ENCODE measurements at places on chromosomes 7 and 10.
A peak's percentile ranks its signal among the peaks of the same experiment; 100 is the strongest.

DNA sequence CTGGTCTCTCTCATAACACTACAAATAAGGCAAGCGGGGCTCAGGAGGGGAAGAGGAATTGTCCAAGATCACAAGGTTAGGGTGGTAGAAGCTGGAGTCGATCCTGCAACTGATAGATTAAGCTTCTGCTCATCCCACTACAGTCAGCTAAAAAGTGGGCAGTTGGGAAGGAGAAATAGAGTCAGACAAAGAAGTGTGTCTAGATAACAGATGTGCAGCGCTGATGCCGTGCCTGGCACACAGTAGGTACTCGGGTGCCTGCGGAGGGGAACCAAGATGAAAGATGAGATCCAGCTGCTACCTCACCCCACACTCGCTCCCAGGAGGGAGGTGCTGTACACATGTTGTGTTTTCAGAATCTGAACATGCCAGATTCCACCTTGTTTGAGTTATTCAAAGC is 48.1 kb upstream of the TECTB start:
- no peak for DNase-seq

GRCh38 chr10:101310529-101311184 is 43.3 kb upstream of the BTRC start:
- no peak for DNase-seq

DNA sequence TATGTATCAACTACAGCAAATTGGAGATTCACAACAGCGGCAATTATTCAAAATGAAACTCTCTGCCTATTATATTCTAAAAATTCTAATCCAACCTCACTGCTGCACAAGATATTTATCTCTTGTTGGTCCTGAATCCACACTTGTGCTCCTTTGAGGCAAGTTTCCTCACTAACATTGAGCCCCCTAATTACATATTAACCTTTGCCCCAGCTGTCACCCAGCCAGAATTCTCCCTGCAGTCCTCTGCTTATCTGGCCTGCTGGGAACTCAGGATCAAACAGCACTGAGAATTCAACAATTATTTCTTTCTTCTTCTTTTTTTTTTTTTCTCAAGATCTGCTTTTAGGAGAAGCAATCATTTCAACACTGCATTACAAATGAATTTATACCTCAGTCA is 21.5 kb upstream of the PLAC9 start:
- DNase-seq = no peak

DNA sequence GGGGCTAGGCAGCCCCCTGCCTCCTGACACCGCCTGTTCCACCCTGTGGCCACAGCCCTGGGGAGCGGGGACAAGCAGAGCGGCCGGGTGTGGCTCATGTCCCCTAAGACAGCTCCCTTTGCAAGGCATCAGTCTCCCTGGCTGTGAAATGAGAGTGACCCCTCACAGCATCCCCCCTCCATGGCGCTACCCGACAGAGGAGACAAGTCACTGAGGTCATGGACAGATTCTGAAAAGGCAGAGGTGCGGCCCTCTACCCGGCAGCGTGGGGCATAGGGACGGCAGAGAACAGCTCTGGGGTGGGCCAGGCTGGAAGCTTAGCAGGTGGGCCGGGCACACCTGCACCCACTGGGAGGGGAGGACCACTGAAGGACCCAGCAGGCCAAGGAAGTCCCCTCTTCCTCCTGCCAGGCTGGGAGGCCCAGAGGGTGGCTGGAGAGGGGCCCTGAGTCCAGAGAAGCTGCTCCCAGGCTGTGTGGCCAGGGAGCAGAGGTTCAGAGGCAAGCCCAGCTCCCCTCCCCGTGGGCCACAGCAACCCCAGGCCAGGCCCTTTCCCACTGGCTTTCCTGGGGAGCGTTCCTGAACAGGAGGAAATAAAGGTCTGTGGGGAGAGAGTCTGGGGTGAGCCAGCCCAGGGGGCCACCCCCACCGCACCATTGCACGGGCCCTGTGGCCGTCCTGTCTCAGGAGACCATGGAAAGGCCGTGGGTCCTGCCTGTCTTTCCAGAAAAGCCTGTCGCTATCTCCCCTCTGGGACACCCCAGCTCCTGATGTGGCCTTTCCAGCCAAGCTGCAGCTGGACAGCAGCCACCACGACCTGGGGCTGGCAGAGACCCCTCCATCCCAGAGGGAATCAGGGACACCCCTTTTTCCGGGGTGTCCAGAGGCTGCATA is 1.7 kb downstream of the ADAP1 start:
- no peak for DNase-seq

GRCh38 chr7:2640846-2641316 is 9.1 kb downstream of the TTYH3 start:
- no peak for DNase-seq

GRCh38 chr7:44377681-44378421 is 52.5 kb upstream of the CAMK2B start:
- DNase-seq = no peak

GRCh38 chr10:71429929-71430328 is 33.2 kb downstream of the CDH23 start:
- no peak for DNase-seq

GRCh38 chr10:82409671-82410070 is 534.7 kb downstream of the NRG3 start:
- no peak for DNase-seq

DNA sequence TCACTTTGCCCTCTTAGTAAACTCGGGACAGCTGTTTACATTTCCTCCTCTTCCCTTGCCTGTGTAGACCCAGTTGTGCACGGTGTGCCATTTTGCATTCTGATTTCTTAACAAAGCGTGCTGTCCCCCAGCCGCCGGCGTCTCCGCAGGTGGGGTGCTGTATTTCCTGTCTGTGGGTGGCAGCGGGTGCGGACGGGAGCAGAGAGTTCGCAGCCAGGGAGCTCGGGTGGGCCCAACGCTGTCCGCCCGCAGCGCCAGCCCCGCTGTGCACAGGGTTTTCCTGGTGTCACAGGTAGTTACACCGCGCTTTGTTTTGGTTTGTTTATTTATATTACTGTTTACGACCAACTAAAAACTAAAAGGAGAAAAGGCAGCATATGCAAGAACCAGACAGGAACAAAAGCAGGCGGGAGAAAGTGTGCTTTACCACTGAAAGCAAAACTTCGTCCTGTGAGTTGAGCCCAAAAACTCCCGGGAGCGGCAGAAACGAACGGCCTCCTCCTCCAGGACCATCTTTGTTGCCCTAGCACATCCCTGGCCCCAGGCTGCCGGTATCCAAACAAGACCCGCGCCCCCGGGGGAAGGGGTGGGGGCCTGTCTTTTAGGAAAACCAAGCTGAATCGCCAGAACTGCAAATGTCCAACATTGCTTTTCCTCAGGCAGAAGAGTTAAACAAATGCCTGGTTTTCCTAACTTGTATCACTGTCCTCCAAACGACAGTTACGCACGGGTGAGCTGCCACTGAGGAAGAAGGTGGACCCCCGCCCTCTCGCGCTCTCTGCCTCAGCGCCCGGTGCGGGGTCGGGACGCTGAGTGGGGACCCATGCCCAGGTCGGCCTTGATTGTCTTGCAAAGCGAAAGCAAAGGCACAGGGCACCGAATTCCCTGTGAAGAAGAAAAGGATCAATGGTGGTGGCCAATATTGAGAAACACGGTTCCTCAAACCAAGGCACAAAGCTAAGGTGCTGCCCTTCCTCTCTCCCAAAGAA is 45.9 kb upstream of the DRGX start:
- DNase-seq = no peak

GRCh38 chr10:3709456-3710060 is 75.5 kb downstream of the KLF6 start:
- DNase-seq = no peak

- DNase-seq = no peak
Measured at GRCh38 chr7:143908120-143908519, 6.1 kb upstream of the TCAF1 start.

- no peak for DNase-seq
Measured at GRCh38 chr10:106643473-106643872, 521.0 kb downstream of the SORCS1 start.

DNA sequence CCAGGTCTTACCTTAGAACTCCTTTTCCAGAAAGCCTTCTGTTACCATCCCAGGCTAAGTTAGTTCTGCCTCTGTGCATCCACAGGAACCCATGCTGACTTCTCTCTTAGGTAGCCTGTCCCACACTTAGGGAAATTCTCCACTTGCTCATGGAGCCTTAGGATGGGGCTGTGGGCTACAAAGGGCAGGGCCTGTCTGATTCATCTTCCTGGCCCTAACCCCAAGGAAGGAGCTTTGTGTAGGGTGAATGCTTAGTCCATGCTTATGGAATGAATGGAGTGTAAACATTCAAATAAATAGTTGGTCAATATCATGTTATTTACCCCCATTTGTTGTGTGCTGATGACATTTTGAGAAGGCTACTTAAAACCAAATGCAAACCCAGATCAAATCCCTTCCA is 54.7 kb downstream of the EMX2 start:
- no peak for DNase-seq

DNA sequence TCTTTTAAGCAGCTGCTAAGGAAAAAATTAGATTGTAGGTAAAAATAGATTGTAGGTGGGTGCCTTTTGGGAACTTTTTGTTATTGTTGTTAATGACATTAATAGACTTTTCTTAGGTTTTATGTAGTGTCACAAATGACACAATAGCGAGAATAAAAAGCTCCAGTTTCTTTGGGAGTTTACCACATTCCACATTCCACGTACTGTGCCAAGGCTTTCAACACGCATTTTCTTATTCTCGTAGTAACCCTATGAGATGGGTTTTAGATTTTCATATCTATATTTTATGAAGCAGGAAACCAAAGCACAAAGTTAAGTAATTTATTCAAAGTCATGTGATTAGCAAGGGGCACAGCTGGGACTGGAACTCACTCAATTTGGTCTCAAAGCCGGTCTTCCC is 103.8 kb downstream of the XRCC2 start:
- DNase-seq = no peak

DNA sequence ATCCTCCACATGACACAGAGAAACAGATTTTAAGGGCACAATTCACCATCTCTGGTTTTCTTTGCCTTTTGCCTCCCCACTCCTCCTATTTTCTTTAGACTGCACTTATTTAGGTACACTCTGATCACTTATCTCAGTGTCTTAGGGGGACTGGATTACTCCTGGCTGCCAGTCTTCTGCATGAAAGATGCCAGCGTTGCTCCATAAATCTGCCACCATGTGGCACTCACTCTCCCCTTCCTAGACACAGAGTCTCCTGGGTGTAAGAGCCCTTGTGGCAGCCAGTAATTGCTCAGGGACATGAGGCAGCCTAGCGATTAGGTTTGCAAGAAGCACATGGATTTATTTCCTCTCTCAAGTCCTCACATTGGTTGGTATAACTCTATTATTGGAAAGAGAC is 34.5 kb upstream of the RBM20 start:
- DNase-seq = peak; percentile 44

DNA sequence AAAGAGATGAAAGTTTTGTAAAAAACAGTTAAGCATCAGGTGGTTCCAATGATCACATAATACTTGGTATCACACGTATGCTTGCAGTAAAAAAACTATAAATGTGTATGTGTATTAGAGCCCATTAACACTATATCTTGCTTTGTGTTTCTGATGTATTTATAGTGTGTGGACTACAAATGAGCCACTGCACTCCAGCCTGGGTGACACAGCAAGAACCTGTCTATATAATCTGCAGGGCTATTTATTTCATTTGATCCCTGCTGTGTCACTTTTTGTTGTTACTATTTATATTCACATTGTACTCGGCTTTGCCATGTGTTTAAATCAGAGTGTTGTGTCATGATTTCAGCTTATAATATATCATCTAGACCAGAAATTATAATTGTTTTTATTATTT is 487.8 kb upstream of the TEX47 start:
- no peak for DNase-seq

GRCh38 chr7:79284211-79284610 is 169.3 kb downstream of the MAGI2 start:
- no peak for DNase-seq

GRCh38 chr10:125565046-125565445 is 117.9 kb downstream of the TEX36 start:
- DNase-seq = no peak

DNA sequence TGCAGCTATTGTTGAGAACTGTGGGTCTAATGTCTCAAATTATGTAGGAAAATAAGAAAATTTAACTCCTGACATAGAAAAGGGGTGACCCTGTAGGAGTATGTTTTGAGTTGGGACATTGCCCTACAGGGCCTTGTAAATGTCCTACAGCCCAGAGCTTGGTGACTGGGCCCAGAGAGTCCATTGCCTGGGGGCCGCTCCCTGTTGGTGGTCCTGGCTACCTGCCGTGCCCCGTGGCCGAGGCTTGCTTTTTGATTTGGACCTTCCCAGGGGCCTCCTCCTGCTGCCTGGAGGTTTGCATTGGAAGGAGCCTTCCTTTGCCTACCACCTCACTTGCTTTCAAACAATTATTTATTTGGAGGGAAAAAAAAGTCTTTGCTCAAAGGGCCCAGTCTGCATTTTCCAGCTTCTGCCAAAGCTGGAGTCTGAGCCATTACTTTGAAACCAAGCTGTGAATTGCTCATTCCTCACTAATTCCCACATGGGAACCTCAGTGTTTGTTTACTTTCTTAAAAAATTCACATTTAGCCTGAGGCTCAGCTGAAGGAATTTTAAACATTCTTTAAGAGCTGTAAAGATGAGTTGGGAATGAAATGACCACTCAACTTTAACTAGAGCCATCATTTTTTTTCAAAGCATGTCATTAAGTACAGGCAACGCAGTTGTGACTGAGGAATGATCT is 355.0 kb downstream of the GLRX3 start:
- no peak for DNase-seq

GRCh38 chr7:27154369-27154768 is 2.0 kb upstream of the HOXA3 start:
- DNase-seq = no peak

DNA sequence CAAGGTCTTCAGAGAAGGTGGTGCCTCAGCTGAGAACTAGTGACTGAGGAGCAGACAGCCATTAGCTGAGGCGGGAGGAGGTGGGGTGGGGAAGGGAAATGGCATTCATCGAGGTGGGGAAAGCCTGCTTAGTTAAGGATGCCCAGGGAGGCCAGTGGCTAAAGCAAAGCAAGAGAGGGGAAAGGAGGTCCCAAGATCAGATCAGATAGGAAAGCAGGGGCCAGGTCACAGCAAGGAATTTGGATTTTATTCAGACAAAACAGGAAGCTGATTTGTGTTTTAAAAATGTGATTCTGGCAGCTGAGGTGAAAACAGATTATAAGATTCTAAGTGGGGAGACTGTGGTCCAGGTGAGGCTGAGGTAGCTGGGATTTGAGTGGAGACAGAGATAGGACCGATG is 45.8 kb downstream of the CNNM1 start:
- DNase-seq = no peak

GRCh38 chr10:3750854-3751253 is 34.2 kb downstream of the KLF6 start:
- no peak for DNase-seq

DNA sequence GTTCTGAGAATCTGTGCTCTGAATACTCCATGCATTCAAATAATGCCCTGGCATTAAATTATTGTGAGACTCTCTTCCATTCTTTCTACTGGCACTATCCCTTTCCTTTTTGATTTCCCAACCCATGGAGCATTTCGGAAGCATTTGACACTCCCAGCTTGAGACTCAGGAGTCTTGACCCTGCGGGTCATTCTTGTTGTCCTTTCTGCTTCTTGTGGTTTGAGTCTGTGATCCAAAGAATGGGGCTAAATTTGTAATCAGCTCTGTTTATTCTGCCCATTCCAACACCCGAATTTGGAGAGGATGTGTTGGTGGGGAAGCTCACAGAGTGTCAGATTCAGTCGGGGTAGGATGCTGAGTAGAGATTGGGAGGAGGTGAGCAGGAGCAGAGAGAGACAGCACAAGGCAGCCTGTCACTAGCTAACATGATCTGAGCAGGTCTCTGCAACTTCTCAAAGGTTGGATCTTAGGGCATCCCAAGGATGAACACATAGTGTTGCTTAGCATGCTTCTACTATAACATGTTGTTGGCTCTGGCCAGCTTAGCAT is 80.4 kb upstream of the BMPER start:
- DNase-seq = no peak

- no peak for DNase-seq
Measured at GRCh38 chr10:58818900-58819299, 306.2 kb downstream of the BICC1 start.
